ENCODE measurements at places on chromosomes 1 and 21.

GRCh38 chr1:245454051-245454450 is 299.3 kb downstream of the KIF26B start:
- H3K36me3 ChIP-seq = no peaks in the 10 kb centered on the region
- no peak for DNase-seq
- H3K27ac ChIP-seq = no peak overlapping the region
- no peak overlapping the region for H3K4me3 ChIP-seq
- no peaks in the 10 kb centered on the region for H3K27me3 ChIP-seq

DNA sequence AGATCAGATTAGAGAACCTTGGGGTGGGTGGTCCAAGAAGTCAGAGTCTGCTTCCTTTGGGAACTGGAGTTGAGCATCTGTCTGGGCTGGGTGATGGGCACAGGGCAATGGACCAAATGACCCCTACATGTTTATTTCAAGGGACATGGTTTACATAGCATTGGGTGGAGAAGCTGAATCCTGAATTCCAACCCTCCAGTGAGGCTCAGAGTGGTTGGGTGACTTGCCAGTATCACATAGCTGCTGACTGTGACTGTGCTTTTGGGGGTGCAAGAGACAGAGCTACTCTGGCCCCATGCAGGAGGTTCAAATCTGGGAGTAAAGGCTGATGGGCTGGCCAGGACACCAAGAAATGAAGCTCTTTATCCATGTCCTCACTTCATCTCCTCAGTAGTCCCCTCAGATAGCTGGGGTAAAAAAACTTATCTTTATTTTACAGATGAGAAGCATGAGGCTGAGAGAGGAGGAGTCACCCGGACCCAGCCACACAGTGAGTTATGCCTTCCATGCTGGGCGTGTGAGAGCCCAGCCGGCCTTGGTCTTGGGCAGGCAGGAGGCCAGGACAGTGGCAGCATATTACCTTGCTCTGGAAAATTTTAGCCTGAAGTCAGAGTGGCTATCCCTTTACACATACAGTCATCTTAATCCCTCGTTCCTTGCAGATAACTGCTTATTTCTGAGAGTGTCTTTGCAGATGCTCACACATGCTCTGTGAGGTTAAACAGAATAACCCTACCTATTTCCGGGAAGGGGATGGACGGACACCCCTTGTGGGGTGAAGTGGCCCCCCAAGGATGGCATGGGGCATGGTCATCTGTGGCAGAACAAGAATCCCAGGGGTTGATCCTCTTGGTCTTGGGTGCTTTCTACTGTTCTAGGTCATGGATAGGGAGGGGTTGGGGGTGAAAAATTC is 2.8 kb upstream of the SERINC2 start:
- no peaks in the 10 kb centered on the region for H3K27me3 ChIP-seq
- H3K4me3 ChIP-seq = no peak overlapping the region
- no peaks in the 10 kb centered on the region for H3K36me3 ChIP-seq
- H3K27ac ChIP-seq = no peak overlapping the region

- no peak overlapping the region for H3K27ac ChIP-seq
- no peaks in the 10 kb centered on the region for H3K27me3 ChIP-seq
- H3K4me1 ChIP-seq = no peaks in the 10 kb centered on the region
- no peak for DNase-seq
- H3K4me3 ChIP-seq = no peak overlapping the region
Observed at GRCh38 chr1:93839307-93839706, 39.7 kb downstream of the DNTTIP2 start.

DNA sequence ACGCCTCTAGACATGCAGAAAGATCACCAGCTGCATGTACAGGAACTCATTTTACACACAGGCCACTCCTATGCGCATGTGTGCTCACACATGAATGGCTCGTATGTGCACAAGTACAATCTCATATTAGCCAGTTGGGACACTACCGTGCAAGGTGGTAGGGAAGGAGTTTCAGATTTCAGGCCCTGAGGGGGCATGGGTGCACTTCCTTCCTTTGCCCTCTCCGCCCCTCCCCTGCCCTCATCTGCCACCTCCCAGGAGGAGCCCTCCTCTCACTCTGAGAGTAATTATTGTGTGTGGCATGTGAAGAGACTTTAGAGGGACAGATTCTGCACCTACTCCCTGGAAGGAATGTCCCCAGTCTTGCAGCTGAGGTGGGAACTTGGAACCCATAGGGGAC is 14.8 kb downstream of the EDN2 start:
- no peak overlapping the region for H3K27ac ChIP-seq
- DNase-seq = no peak
- no peaks in the 10 kb centered on the region for H3K36me3 ChIP-seq
- no peaks in the 10 kb centered on the region for H3K4me1 ChIP-seq

DNA sequence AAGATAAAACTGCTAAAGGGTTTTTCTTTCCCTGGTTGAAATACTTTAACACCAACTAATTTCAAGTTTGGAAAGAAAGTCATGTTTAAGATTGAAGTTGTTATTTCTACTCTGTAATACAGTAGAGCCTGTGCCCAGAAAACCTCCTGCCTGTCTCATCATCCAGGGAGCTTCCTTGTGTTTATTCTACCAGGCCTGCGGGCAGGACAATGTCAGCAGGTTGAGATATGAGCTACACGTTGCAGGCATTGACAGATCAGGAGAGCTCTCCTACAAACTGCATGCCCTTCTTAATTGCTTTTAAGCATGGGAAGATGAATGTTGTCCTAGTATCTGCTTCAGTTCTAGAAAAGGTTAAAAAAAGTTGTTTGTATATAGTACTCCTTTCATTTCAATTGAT is 43.1 kb upstream of the CTBS start:
- DNase-seq = no peak
- no peak overlapping the region for H3K27ac ChIP-seq
- H3K4me3 ChIP-seq = no peak overlapping the region
- no peaks in the 10 kb centered on the region for H3K36me3 ChIP-seq
- no peaks in the 10 kb centered on the region for H3K4me1 ChIP-seq

- H3K4me3 ChIP-seq = no peak overlapping the region
- H3K36me3 ChIP-seq = no peaks in the 10 kb centered on the region
- DNase-seq = no peak
- peaks cover 12% of the 10 kb centered on the region for H3K4me1 ChIP-seq
Observed at GRCh38 chr1:164768619-164769018, 209.6 kb downstream of the PBX1 start.

GRCh38 chr1:87356591-87356990 is 27.9 kb downstream of the LMO4 start:
- no peak overlapping the region for H3K27ac ChIP-seq
- H3K36me3 ChIP-seq = no peaks in the 10 kb centered on the region
- H3K27me3 ChIP-seq = no peaks in the 10 kb centered on the region
- no peaks in the 10 kb centered on the region for H3K4me1 ChIP-seq
- no peak for DNase-seq
- no peak overlapping the region for H3K4me3 ChIP-seq

- H3K4me3 ChIP-seq = peak overlapping the region; percentile 83
- no peaks in the 10 kb centered on the region for H3K4me1 ChIP-seq
- H3K36me3 ChIP-seq = peaks cover 2% of the 10 kb centered on the region
Observed at GRCh38 chr1:46301808-46302640, 1.4 kb downstream of the LRRC41 start.

DNA sequence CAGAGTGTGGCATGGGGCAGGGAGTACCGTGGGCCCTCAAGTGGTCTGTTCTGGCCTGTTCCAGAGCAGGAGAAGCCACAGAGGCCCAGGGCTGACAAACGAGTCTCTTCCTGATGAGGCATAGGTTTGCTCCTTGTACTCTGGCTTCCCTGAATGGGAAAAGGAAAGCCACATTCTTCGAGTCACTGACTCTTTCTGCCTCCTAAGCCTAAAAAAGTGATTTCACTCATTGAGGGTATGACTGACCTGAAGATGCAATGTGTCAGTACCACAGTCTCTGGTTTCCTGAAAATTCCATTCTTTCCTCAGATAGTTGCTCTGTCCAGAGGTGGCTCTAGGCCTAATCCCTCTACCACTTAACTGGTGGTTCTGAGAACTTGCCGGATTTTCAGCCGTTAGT is 92.3 kb downstream of the KCNN3 start:
- H3K36me3 ChIP-seq = no peaks in the 10 kb centered on the region
- no peak overlapping the region for H3K4me3 ChIP-seq
- H3K27me3 ChIP-seq = no peaks in the 10 kb centered on the region
- DNase-seq = peak; percentile 9

GRCh38 chr1:38071312-38072256 is 25.0 kb upstream of the POU3F1 start:
- H3K4me3 ChIP-seq = no peak overlapping the region
- no peak for DNase-seq
- no peaks in the 10 kb centered on the region for H3K4me1 ChIP-seq
- no peaks in the 10 kb centered on the region for H3K27me3 ChIP-seq
- H3K27ac ChIP-seq = no peak overlapping the region

Data from aorta (tissue), 5 donors.